ENCODE measurements at places on chromosomes 6 and 20. TPM values are rescaled to one million over a fixed set of nuclear protein-coding genes. Genes with fewer than 3 reads are reported as not detected.

GRCh38 chr20:58146081-58146745 is 82.2 kb downstream of the ANKRD60 start:
- H3K36me3 ChIP-seq: no peaks in the 10 kb centered on the region
- H3K4me1 ChIP-seq: no peaks in the 10 kb centered on the region
- DNase-seq: no peak
- peaks cover 17% of the 10 kb centered on the region for H3K27me3 ChIP-seq
- H3K4me3 ChIP-seq: no peak overlapping the region

The FBXL4 gene
- 15.3 TPM for total RNA-seq

- H3K36me3 ChIP-seq: peaks cover 25% of the 10 kb centered on the region
- peaks cover 17% of the 10 kb centered on the region for H3K4me1 ChIP-seq
- DNase-seq: no peak
- H3K4me3 ChIP-seq: no peak overlapping the region
These were observed 145.5 kb upstream of the ARG1 start for GRCh38 chr6:131427434-131428058.

The ERMARD gene
- 26.2 TPM for total RNA-seq

GRCh38 chr20:32130352-32130751 is 20.8 kb downstream of the TM9SF4 start:
- no peak overlapping the region for H3K27ac ChIP-seq
- H3K4me3 ChIP-seq: no peak overlapping the region
- H3K4me1 ChIP-seq: peaks cover 17% of the 10 kb centered on the region
- no peak for DNase-seq
- no peaks in the 10 kb centered on the region for H3K27me3 ChIP-seq

DNA sequence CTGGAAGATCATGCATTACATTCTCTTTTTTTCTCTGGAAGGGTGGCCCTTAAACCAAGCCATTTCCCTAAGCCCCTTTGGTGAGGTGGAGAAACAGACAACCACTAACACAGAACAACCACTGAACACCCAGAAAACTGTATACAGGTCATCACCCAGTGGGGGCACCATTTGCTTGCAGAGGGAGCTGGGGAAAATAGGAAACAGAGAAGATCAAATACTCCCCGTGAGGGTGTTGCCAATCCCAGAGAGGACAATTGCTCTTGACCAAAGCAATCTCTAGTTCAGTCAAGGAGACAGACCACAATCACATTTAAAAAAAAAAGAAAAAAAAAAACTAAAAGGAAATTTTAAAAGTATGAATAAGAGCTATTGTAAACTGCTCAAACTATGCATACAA is 865 bp upstream of the DAAM2 start:
- H3K4me3 ChIP-seq: no peak overlapping the region
- no peak overlapping the region for H3K27ac ChIP-seq
- H3K4me1 ChIP-seq: no peaks in the 10 kb centered on the region
- no peak for DNase-seq
- H3K36me3 ChIP-seq: no peaks in the 10 kb centered on the region
- H3K27me3 ChIP-seq: peaks cover 46% of the 10 kb centered on the region

- H3K27me3 ChIP-seq: no peaks in the 10 kb centered on the region
- H3K4me1 ChIP-seq: peaks cover 51% of the 10 kb centered on the region
- no peak for DNase-seq
- H3K4me3 ChIP-seq: no peak overlapping the region
- H3K27ac ChIP-seq: peak overlapping the region; percentile 98
These were observed 43.5 kb downstream of the NOL4L start for GRCh38 chr20:32541323-32542258.

GRCh38 chr6:164756142-164756541 is 553.3 kb downstream of the C6orf118 start:
- no peaks in the 10 kb centered on the region for H3K4me1 ChIP-seq
- H3K27me3 ChIP-seq: no peaks in the 10 kb centered on the region
- no peak for DNase-seq
- H3K27ac ChIP-seq: no peak overlapping the region
- H3K36me3 ChIP-seq: no peaks in the 10 kb centered on the region

- no peak overlapping the region for H3K4me3 ChIP-seq
- no peak for DNase-seq
- H3K27me3 ChIP-seq: no peaks in the 10 kb centered on the region
- H3K4me1 ChIP-seq: no peaks in the 10 kb centered on the region
- peaks cover 57% of the 10 kb centered on the region for H3K36me3 ChIP-seq
- H3K27ac ChIP-seq: no peak overlapping the region
These were observed 65.4 kb downstream of the EZR start for GRCh38 chr6:158753811-158754210.

The NNAT gene
- total RNA-seq: 0.16 TPM

The C20orf204 gene
- total RNA-seq: 5.5 TPM

- no peak overlapping the region for H3K27ac ChIP-seq
- no peak overlapping the region for H3K4me3 ChIP-seq
- DNase-seq: no peak
- H3K27me3 ChIP-seq: no peaks in the 10 kb centered on the region
These were observed 118.4 kb upstream of the BTBD3 start for GRCh38 chr20:11799281-11799684.

- no peaks in the 10 kb centered on the region for H3K27me3 ChIP-seq
- H3K4me1 ChIP-seq: peaks cover 17% of the 10 kb centered on the region
- H3K4me3 ChIP-seq: no peak overlapping the region
These were observed 213.7 kb downstream of the ATXN1 start for GRCh38 chr6:16547587-16547986.

DNA sequence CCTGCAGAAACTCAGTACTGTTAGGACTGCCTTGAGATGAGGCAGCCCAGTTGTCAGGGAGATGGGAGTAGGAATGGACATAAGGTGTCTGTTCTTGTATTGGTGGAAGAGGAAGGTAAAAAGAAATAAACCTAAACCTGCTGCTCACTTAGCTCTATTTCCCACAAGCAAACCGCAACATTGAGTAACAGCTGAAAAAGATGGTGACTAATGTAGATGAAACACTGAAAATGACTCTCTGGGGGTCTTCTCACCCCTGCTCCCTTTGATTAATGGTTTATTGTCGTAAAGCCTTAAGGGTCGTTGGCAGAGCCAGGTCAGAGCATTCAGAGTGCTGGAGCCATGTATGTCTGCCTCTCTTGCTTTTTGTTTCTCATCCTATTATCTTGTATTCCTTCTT is 87.5 kb downstream of the FOXO3 start:
- no peak overlapping the region for H3K27ac ChIP-seq
- H3K36me3 ChIP-seq: no peaks in the 10 kb centered on the region
- H3K27me3 ChIP-seq: peaks cover 6% of the 10 kb centered on the region
- H3K4me1 ChIP-seq: no peaks in the 10 kb centered on the region
- no peak for DNase-seq
- H3K4me3 ChIP-seq: no peak overlapping the region

- no peaks in the 10 kb centered on the region for H3K36me3 ChIP-seq
- no peak overlapping the region for H3K4me3 ChIP-seq
- H3K27ac ChIP-seq: peak overlapping the region; percentile 64
- DNase-seq: peak; percentile 53
- no peaks in the 10 kb centered on the region for H3K27me3 ChIP-seq
These were observed 128.5 kb downstream of the BCAS1 start for GRCh38 chr20:53941680-53942471.

DNA sequence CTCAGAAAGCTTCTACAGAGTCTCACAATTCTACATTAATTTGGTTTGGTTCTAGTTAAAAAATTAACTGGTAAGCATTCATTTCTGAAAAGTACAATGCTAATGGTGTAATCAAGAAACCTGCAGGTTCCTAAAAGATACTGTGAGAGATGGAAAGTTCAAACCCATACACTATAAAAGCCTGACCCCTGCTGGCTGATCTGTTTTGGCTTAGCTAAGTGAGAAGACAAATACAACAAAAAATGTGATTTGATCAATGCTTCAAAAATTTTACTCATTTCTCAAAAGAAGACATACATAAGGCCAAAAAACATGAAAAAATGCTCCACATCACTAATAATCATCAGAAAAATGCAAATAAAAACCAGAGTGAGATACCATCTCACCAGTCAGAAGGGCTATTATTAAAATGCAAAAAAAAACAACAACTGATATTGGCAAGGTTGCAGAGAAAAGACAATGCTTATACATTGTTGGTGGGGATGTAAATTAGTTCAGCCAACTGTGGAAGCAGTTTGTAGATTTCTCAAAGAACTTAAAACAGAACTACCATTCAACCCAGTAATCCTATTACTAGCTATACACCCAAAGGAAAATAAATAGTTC is 102.8 kb downstream of the MOXD1 start:
- no peak overlapping the region for H3K27ac ChIP-seq
- H3K36me3 ChIP-seq: no peaks in the 10 kb centered on the region
- H3K27me3 ChIP-seq: peaks cover 32% of the 10 kb centered on the region
- H3K4me1 ChIP-seq: no peaks in the 10 kb centered on the region
- H3K4me3 ChIP-seq: no peak overlapping the region
- DNase-seq: peak; percentile 75

- DNase-seq: peak; percentile 86
- H3K4me3 ChIP-seq: no peak overlapping the region
- H3K27me3 ChIP-seq: no peaks in the 10 kb centered on the region
- peaks cover 43% of the 10 kb centered on the region for H3K36me3 ChIP-seq
- H3K27ac ChIP-seq: peak overlapping the region; percentile 52
These were observed 16.7 kb upstream of the TBC1D20 start for GRCh38 chr20:478949-479429.

DNA sequence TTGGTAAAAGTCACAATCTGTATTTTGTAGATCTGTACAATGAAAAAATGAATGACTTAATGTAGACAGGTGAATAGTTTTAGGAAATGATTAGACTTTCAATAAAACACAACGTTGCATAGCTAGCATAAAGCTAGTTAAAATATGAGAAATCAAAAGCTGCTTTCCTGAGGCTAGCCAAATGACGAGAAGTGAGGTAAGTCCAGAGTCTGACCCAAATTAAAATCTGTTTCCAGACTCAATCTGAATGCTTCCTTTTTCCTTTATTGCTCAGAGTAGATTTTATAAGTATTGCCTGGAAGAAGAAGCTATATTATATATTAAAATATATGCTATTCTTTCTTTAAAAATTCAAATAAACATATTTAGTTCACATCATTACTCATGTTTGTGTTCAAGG is 615.4 kb downstream of the CD109 start:
- H3K36me3 ChIP-seq: no peaks in the 10 kb centered on the region
- H3K4me1 ChIP-seq: no peaks in the 10 kb centered on the region
- H3K27me3 ChIP-seq: no peaks in the 10 kb centered on the region
- H3K4me3 ChIP-seq: no peak overlapping the region

- no peaks in the 10 kb centered on the region for H3K27me3 ChIP-seq
- H3K27ac ChIP-seq: no peak overlapping the region
- H3K36me3 ChIP-seq: no peaks in the 10 kb centered on the region
- no peaks in the 10 kb centered on the region for H3K4me1 ChIP-seq
- DNase-seq: no peak
These were observed 296.6 kb upstream of the MANEA start for GRCh38 chr6:95280686-95281273.

The SMIM13 gene
- 15.2 TPM for total RNA-seq

- H3K4me3 ChIP-seq: no peak overlapping the region
- no peaks in the 10 kb centered on the region for H3K36me3 ChIP-seq
- no peaks in the 10 kb centered on the region for H3K27me3 ChIP-seq
- no peaks in the 10 kb centered on the region for H3K4me1 ChIP-seq
These were observed 155.8 kb downstream of the TRDN start for GRCh38 chr6:123480986-123481385.

The POM121L2 gene
- total RNA-seq: not detected

DNA sequence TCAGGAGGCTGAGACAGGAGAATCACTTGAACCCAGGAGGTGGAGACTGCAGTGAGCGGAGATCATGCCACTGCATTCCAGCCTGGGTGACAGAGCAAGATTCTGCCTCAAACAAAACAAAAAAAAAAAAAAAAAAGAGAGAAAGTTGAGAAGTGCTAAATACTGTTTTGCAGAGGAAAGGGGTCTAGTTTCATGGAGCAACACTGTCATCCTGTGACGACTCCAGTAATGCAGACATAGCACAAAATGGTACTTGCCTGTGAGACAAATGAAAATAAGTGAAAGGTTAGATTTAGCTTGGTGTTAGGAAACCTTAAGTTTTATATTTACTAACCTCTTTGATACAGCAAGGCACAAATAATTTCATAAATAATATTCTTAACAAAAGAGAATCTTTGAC is 29.7 kb downstream of the CEP162 start:
- no peak for DNase-seq
- H3K4me1 ChIP-seq: no peaks in the 10 kb centered on the region
- no peak overlapping the region for H3K4me3 ChIP-seq
- H3K27me3 ChIP-seq: no peaks in the 10 kb centered on the region
- H3K36me3 ChIP-seq: peaks cover 17% of the 10 kb centered on the region
- H3K27ac ChIP-seq: no peak overlapping the region

- peaks cover 2% of the 10 kb centered on the region for H3K36me3 ChIP-seq
- H3K27me3 ChIP-seq: peaks cover 60% of the 10 kb centered on the region
- peak overlapping the region; percentile 68 for H3K27ac ChIP-seq
- peak; percentile 80 for DNase-seq
- peak overlapping the region; percentile 84 for H3K4me3 ChIP-seq
These were observed 3.1 kb downstream of the MMP9 start for GRCh38 chr20:46011631-46012482.

The OSER1 gene
- 22.7 TPM for total RNA-seq

- H3K4me3 ChIP-seq: no peak overlapping the region
- DNase-seq: no peak
- H3K27me3 ChIP-seq: peaks cover 13% of the 10 kb centered on the region
- no peaks in the 10 kb centered on the region for H3K36me3 ChIP-seq
These were observed 113.3 kb downstream of the CRYBG1 start for GRCh38 chr6:106473812-106474211.

GRCh38 chr20:10642856-10643559 is 30.8 kb downstream of the JAG1 start:
- peaks cover 5% of the 10 kb centered on the region for H3K4me1 ChIP-seq
- H3K4me3 ChIP-seq: no peak overlapping the region
- no peak overlapping the region for H3K27ac ChIP-seq
- H3K27me3 ChIP-seq: peaks cover 3% of the 10 kb centered on the region

GRCh38 chr6:82348130-82348529 is 15.5 kb upstream of the TPBG start:
- no peak for DNase-seq
- no peaks in the 10 kb centered on the region for H3K4me1 ChIP-seq
- no peak overlapping the region for H3K4me3 ChIP-seq
- no peaks in the 10 kb centered on the region for H3K36me3 ChIP-seq
- H3K27ac ChIP-seq: no peak overlapping the region
- H3K27me3 ChIP-seq: no peaks in the 10 kb centered on the region

DNA sequence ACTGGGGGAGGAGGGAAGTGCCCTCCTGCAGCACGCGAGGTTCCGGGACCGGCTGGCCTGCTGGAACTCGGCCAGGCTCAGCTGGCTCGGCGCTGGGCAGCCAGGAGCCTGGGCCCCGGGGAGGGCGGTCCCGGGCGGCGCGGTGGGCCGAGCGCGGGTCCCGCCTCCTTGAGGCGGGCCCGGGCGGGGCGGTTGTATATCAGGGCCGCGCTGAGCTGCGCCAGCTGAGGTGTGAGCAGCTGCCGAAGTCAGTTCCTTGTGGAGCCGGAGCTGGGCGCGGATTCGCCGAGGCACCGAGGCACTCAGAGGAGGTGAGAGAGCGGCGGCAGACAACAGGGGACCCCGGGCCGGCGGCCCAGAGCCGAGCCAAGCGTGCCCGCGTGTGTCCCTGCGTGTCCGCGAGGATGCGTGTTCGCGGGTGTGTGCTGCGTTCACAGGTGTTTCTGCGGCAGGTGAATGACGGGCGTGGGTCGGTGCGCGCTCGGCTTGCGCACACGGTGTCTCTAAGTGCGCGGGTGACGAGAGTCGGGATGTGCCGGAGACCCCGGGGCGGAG is at the start of gene CDKN1A:
TSS of gene CDKN1A (plus strand) at position 227 of the 555 bp plus-strand sequence. CDS start 5,388 bp downstream, outside the sequence.
- peak within 1 kb of the TSS; percentile 97 for H3K4me3 ChIP-seq
- DNase-seq: peak; percentile 95
- peaks cover 23% of the 10 kb centered on the region for H3K36me3 ChIP-seq
- no peaks in the 10 kb centered on the region for H3K27me3 ChIP-seq
- H3K27ac ChIP-seq: peak within 1 kb of the TSS; percentile 90
